ENCODE measurements at places on chromosomes 5 and 9. TPM values are rescaled to one million over a fixed set of nuclear protein-coding genes. Genes with fewer than 3 reads are reported as not detected.
A peak's percentile ranks its signal among the peaks of the same experiment; 100 is the strongest.

DNA sequence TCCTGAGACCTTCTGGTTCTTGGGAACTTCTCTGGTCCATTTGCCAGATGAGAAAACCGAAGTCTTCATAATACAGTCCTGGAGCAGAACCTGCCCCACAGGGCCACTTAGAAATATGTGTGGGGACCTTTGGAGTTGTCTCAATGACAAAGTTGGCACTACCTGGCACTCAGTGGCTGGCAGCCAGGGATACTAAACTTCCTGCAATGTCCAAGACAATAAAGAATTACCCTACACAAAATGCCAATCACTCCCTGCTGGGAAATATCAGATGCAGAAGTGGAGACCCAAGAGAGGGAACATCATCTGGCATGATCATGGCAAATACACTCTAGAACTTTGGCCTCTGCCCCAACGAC, 29.6 kb downstream of the ADRB2 start:
- H3K4me3 ChIP-seq: no peak overlapping the region
- H3K27ac ChIP-seq: no peak overlapping the region
- no peaks in the 10 kb centered on the region for H3K27me3 ChIP-seq
- no peak for DNase-seq
- no peaks in the 10 kb centered on the region for H3K36me3 ChIP-seq
- H3K4me1 ChIP-seq: no peaks in the 10 kb centered on the region

DNA sequence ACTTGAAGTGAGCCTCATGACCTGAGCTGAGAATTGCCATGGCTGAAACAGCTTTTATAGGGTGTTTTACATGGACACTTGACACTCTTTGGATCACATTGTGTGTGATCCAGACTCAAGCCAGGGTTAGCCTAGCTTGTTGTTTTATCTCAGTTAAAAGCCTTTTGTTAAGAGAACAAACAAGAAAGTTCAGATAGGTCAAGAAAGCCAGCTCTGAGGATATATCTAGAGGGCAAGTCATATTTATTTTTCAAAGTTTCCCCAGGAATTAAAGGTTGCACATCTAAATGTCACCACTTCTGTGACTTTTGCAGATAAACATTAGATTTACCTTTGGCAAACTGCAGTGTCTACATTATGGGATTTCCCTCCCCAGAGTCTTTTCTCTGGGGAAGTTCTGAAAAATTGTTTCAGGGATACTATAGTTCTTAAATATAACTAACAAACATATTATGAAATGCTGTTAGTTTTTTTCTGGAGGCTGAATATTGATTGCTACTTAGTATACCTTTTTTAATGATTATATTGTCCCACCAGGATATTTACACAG, 134.5 kb downstream of the C9orf152 start:
- H3K36me3 ChIP-seq: no peaks in the 10 kb centered on the region
- DNase-seq: no peak
- H3K4me3 ChIP-seq: no peak overlapping the region
- peaks cover 3% of the 10 kb centered on the region for H3K4me1 ChIP-seq
- H3K27me3 ChIP-seq: no peaks in the 10 kb centered on the region

The IFNA13 gene
- not detected for total RNA-seq

DNA sequence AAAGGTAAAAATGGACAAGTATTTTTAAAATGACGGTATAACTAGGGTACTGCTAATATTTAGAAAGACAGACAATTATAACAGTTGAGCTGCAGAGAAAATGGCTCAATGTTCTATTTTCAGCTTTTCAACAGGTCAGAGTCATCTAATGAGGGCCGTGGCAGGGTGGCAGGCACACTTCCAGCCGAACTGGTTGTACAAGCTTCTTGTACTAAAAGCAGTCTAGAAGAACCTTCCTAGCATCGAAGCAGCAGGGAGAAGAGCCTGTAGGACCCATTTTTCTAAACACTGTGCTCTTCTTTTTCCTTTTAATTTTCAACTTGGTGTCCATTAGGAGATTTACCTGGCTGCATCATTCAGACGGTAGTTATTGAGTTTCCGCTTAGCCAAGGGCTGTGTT, 85.6 kb downstream of the SLC28A3 start:
- no peaks in the 10 kb centered on the region for H3K27me3 ChIP-seq
- no peak overlapping the region for H3K4me3 ChIP-seq
- no peak overlapping the region for H3K27ac ChIP-seq

- H3K27ac ChIP-seq: peak overlapping the region; percentile 28
- peak; percentile 78 for DNase-seq
- peak overlapping the region; percentile 86 for H3K4me3 ChIP-seq
These were observed 378 bp downstream of the DROSHA start for GRCh38 chr5:31531543-31531887.
